Right lung (tissue), 10 donors: ENCODE measurements at places on chromosomes 1 and 21.

DNA sequence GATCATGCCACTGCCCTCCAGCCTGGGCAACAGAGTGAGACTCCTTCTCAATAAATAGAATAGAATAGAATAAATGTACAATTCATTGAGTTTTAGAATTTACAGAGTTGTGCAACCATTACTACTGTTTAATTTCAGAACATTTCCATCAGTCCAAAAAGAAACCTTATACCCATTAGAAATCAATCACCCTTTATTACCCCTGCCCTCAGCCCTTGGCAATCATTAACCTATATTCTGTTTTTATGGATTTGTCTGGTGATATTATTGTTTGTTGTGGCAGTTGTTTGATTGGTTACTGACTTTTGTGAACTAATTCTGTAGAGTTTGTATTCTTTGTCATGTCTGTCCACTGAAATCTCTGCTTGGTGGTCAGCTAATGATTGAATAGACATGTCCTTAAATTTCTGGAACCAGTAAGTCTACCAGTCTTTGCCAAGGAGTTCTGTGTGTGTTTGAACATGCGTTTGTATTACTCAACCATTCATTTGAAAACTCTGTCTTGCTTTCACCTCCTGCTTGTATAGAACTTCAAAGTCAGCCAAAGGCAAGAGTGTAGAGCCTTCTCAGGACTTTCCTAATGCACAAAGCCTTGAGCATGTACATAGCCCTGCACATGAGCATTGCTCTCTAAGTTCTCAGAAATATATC lies 208.8 kb downstream of the GPR52 start:
- DNase-seq: no peak

DNA sequence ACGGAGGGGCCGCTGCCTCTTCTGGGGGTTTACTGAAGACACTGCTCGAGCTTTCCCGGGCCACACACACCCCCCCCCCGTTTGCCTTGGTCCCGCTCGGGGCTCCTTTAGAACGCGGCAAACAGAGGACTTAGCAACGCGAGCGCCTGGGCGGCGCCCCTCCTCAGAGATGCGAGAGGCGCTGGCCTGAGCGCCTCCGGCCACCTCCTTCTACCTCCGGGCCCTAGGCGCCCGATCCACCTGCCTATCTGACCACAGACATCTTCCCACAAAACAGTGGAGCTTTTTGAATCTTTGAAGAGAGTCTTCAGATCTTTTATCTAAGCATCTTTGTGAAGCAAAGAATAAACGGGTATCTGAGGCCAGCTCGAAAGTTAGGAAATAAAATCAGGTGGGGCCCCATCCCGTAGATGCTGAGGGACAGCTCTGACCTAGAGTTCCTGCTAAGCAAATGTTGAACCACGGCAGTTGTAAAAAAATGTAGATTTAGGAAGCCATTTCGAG lies 436 bp upstream of the TTLL7 start:
- DNase-seq: no peak

DNA sequence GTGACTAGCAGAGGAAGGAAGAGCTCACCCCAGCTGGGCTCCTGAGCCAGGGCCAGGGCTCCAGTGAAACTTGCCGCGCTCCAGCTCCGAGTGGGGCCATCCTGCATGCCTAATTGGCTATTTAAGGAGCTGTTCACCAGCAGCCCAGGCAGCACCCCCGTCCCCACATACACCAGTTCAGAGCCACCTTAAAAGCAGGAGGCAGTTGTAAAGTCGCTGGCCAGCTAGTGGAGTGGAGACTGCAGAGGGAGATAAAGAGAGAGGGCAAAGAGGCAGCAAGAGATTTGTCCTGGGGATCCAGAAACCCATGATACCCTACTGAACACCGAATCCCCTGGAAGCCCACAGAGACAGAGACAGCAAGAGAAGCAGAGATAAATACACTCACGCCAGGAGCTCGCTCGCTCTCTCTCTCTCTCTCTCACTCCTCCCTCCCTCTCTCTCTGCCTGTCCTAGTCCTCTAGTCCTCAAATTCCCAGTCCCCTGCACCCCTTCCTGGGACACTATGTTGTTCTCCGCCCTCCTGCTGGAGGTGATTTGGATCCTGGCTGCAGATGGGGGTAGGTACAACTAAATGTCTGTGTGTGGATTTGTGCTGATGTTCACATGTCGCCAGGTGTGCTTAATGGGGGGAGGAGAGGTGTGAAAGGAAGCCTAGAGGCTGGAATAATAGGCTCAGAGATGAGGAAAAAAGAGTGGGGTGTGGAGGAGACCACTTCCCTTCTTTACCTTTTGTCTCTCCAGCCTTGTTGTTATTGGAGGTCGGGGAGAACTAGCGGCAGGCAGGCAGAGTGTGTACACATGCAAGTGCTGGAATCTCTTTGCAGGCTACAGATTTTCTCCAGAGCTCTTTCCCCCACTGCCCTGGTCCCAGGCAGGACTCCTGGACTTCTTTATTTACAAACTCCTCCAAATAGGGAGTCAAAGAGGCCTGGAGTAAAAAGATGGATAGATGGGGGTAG lies at the start of gene CA14:
CA14 (plus strand) TSS at position 151 of the 962 bp plus-strand sequence; CDS start at position 506, 355 bp downstream.
- DNase-seq: no peak

- DNase-seq: no peak
Observed at GRCh38 chr1:231676487-231676886, 49.9 kb downstream of the DISC1 start.

GRCh38 chr1:167673265-167673664 lies 43.2 kb downstream of the RCSD1 start:
- DNase-seq: no peak

DNA sequence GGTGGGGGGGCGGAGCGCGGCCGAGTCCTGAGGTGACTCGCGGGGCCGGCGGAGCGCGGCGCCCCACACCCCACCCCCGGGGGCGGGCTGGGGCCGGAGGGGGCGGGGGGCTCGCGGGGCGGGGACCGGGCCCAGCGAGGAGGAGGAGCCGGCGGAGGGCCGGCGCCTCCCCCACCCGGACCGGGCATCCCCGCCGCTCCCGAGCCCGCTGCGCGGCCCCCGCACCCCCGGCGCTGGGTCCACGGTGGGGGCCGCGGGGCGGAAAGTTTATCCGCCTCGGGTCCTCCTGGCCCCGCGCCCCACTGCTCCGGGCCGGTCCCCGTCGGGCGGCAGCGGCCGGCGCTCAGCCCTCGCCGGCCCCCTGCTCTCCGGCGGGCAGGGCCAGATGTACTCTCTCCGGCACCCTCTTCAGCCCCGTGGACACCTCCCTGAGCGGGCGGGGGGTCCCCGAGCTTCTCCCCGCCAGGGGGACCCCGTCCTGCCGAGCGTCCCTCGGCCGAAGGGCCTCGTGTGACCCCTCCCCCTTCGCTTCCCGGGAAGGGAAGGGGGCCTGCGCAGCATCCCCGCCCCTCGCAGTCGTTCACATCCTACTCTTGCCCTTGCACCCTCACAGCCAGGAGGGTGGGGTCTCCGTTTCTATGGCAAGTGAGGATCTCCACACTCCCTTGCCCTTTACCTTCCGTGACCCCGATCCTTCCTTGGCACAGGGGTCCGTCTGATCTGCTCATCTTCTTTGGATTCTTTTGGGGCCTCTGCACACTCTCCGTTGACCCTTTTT lies 663 bp downstream of the CAMTA1 start:
- no peak for DNase-seq

- DNase-seq: peak; percentile 59
Observed at GRCh38 chr1:153352523-153352922, 3.9 kb upstream of the PGLYRP4 start.

DNA sequence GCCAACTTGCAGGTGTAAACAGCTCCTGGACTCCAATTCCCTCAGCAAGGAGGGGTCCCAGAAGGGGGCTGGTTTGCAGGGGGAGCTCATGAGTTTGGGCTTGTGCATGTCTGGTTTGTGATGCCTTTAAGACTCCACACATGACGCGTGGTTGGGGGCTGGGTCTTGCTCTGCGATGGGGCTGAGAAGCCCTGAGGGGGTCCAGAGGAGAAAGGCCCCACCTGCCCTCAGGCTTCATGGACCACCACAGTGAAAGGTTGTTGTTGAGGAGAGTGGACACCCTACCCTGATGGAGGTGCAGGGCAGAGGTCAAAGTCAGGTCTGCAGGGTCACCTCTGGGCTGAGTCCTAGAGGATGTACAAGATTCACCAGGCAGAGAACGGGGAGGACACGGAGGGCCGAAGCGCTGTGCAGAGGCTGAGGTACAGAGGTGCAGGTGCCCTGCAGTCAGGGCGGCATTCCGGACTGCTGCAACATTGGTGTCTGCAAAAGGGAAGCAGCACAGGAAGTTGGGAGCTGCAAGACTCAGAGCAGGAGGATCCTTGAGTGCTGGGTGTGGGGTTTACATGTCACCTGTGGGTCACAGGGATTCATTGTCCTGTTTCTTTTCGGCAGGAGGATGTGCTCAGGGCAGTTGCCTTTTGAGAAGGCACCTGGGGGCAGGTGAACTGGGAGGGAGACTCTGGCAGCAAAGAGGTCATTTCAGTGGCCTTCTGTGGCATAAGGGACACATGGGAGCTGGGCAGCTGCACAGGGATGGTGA lies 399.4 kb downstream of the PTPRU start:
- no peak for DNase-seq

DNA sequence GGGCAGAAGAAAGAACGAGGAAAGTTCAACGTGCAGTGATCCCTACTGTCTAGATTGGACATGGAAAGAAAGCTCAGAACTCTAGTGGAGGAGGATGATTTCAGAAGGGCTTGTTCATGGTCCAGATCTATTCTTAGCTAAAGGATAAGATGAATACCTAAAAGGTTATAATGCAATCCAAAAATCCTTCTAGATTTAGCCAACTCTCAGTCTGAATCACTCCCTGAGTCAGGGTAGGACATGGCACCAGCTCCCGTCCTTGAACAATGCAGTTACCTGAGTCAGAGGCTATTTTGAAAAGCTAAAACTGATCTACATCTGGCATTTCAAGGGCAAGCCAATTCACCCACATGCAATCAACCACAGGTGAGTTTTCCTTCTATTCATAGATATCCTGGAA lies 38.8 kb upstream of the HIVEP3 start:
- DNase-seq: no peak

GRCh38 chr1:233668725-233669294 lies 54.9 kb downstream of the KCNK1 start:
- no peak for DNase-seq

DNA sequence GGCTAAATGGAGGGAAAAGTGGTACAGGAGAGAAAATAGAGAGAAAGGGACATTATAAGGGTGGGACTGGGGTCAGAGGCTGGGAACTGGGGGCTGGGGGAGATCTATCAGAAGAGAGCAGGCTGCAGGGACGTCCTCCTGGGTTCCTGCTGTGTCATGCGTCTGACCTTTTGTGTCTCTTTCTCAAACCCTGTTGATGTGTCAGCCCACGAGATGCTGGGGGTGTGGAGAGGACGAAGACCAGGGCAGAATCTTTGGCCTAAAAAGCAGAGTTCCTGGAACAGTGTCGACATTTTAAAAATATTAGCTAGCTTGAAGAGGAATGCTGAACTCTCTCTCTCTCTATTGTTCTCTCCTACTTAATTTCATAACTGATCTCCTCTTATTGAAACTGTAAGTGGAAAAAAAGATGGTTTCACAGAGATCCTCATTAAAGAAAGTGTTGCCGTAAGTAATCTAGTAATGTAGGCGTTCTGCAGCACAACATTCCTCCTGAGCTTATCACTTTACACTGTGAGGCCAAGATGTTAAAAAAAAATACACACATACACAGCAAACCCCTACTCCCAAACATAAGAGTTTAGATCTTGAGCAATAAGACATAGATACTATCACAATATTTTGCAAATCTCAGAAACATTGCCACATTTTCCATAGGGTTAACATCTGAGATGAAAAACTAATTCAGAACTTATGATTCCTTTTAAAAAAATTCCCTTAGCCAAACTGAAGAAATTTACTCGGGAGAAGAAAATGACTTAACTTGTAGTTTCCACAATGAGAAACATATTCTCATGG lies 52.6 kb downstream of the RUNX1 start:
- no peak for DNase-seq

- no peak for DNase-seq
Observed at GRCh38 chr1:245790441-245790840, 635.7 kb downstream of the KIF26B start.
